Transverse colon (tissue), 4 donors: ENCODE measurements at places on chromosomes 16 and 17.

GRCh38 chr17:73644145-73645049, at the start of gene SDK2:
SDK2 (minus strand) TSS chr17:73644445; CDS start chr17:73644088, 357 bp downstream.
- DNase-seq, result no peak
- H3K4me1 ChIP-seq, result peaks cover 43% of the 10 kb centered on the region
- peaks cover 60% of the 10 kb centered on the region for H3K27me3 ChIP-seq
- peak within 1 kb of the TSS; percentile 44 for H3K27ac ChIP-seq

- no peaks in the 10 kb centered on the region for H3K4me1 ChIP-seq
- no peak for DNase-seq
- no peak overlapping the region for H3K4me3 ChIP-seq
- H3K36me3 ChIP-seq, result no peaks in the 10 kb centered on the region
- no peaks in the 10 kb centered on the region for H3K27me3 ChIP-seq
Measured at GRCh38 chr17:57455063-57455914, 199.0 kb downstream of the MSI2 start.

GRCh38 chr17:69810326-69810965, 264.6 kb upstream of the KCNJ16 start:
- no peaks in the 10 kb centered on the region for H3K4me1 ChIP-seq
- no peaks in the 10 kb centered on the region for H3K36me3 ChIP-seq
- H3K4me3 ChIP-seq, result no peak overlapping the region
- H3K27ac ChIP-seq, result no peak overlapping the region

DNA sequence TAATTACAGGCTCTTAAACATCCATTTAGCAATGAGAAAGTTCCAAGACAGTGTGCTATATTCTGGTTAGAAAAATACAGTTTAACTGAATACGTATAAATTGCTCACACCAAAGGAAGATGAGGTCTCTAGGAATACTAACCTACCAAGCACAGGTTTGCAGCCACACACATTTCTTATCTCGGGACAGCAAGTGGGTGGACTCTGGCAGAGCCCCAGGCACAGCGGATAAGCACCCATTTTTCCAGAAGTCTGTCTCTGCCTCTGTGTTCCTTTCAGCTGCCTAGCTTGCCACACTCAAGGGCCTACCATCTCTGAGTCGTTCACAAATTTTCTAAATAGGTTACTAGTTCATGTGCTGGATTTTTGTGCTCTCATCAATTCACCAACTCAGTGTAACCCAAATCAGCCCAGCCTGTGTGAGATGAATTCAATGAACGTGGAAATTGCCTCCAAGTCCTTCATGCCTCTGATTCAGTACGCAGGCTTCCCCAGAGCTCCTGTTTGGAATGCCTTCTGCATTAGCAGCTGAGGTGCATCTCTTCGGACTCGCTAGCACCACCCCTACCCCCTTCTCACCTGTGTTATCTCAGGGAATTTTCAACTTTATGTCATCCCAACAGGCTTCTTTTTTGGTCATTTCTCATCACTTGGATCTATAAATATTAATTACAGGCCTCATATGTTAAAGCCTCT, 581.0 kb upstream of the CDH11 start:
- no peak for DNase-seq
- H3K4me1 ChIP-seq, result no peaks in the 10 kb centered on the region
- H3K36me3 ChIP-seq, result no peaks in the 10 kb centered on the region
- no peak overlapping the region for H3K4me3 ChIP-seq

GRCh38 chr17:2751491-2751890, 2.0 kb upstream of the CCDC92B start:
- no peaks in the 10 kb centered on the region for H3K36me3 ChIP-seq
- peaks cover 71% of the 10 kb centered on the region for H3K27me3 ChIP-seq
- H3K27ac ChIP-seq, result no peak overlapping the region
- no peak for DNase-seq
- H3K4me1 ChIP-seq, result peaks cover 13% of the 10 kb centered on the region

DNA sequence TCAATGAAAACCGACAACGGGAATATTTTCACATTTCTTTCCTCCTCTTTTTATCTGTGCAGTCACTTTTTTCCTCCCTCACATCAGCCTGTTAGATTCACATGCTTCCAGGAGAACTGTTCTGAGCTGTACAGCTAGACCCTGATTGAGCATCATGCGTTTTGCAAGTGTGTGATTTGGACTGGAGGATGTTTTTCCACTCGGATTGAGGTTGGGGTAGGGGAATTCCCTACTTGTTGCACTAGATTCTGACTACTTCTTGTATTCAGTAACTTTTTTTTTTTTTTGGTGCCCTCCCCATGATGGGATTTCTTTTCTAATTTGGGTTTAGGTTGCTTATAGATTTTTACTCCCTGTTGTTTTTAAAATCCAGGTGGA, 4.8 kb downstream of the MSI2 start:
- DNase-seq, result no peak
- H3K4me3 ChIP-seq, result no peak overlapping the region
- no peaks in the 10 kb centered on the region for H3K27me3 ChIP-seq
- no peak overlapping the region for H3K27ac ChIP-seq
- no peaks in the 10 kb centered on the region for H3K36me3 ChIP-seq

DNA sequence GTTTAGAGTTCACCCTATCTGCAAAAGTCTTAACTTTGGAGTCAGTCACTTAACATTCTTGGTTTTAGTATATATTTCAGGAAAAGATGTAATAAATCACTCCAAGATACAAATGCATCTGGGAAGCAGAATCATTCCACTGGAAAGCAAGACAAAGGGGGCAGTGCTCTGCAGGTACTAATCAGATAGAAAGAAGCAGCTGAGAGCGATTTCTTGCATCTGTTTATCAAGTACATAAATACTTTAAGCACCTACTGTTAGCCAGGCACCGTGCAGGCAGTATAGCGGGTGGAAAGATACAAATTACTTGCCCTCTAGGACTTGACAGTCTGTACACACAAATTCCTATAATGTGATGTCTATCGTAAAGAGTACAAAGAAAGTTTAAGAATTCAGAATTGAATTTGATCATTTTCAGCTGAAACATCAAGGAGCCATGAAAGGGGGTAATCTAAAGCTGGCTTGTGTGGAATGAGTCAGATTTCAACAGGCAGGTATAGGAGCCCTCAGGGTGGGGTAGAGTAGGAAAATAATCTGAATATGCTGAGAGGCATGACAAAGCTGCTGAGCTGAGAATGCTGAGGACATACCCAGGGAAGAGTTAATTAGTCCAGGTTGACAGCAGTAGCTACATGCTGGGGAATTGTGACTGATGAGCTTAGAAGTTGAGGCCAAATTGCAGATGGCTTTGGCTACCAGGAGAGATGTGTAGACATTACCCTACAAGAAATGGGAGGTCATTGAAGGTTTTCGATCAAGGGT, 110.2 kb downstream of the CA10 start:
- no peaks in the 10 kb centered on the region for H3K4me1 ChIP-seq
- no peaks in the 10 kb centered on the region for H3K27me3 ChIP-seq
- DNase-seq, result no peak

DNA sequence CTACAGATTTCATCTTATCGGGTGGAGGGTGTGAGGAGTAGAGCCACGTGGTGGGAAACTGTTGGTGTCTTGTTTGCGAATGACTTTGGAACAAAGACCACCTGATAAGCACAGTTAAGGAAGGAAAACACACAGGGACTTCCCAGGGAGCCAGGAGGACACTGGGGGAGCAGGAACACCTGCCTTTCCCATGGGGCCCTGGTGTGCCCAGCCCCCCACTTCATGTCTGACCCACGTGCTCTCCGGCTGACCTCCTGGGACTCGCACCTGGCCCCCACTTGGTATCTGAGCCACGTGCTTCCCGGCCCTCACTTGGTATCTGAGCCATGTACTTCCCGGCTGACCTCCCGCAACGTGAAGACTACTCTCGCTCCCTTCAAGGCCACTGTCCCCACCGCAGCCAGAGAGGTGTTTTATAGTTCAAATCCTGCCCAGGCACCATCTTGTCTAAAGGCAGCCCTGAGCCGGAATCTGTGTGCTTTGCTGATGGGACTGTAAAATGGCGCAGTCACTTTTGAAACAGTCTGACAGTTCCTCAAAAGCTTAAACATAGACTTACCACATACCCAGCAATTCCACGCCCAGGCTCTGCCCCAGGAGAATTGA, 5.4 kb upstream of the CSNK1D start:
- H3K4me3 ChIP-seq, result no peak overlapping the region
- H3K27ac ChIP-seq, result no peak overlapping the region
- H3K27me3 ChIP-seq, result no peaks in the 10 kb centered on the region
